GM12892 (cell line): ENCODE measurements at places on chromosomes 12 and 14.

DNA sequence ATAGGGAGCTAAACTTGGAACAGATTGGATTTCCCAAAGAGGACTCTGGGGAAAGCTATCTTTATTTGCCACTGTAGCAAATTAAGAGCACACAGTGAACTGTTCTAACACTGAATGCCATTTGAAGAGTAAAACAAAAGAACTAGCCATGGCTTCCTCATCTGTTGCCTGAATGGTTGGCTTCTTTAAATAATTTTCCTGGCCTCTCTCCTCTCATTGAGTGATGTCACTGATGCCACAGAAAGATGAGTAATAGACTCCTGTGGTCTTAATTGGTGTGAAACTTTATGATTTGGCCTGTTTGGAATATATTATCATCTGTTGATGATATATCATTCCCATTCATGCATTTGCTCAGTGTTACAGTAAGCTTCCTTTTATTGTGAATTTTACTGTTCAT lies 42.5 kb downstream of the WDR20 start:
- DNase-seq, result no peak

GRCh38 chr12:17139931-17140330 lies 534.0 kb upstream of the LMO3 start:
- DNase-seq, result no peak

GRCh38 chr14:69269381-69269780 lies 9.4 kb downstream of the GALNT16 start:
- DNase-seq, result no peak

GRCh38 chr12:100518376-100518775 lies 44.7 kb downstream of the NR1H4 start:
- DNase-seq, result no peak

GRCh38 chr14:101444116-101444515 lies 117.2 kb upstream of the DIO3 start:
- DNase-seq, result no peak

DNA sequence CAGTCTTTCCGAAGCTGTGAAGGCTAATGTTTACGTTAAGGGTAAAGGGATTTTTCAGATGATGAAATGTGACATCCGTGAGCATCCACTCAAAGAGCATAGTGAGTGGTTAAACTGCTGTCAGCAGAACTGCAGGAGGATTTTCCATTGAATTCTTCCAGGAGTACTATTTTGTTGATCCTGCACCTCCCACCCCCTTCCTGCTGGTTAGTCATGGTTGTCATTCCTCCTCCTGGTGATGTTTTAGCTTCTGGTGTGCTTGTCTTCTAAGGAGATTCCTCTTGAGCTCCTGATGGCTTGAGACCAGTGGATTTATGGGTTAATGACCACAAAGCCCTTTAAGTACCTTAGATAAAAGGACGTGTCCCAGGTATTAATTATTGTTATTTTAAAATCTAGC lies 2.4 kb upstream of the GPRC5D start:
- no peak for DNase-seq

GRCh38 chr14:93268406-93268805 lies 61.4 kb downstream of the UBR7 start:
- no peak for DNase-seq

DNA sequence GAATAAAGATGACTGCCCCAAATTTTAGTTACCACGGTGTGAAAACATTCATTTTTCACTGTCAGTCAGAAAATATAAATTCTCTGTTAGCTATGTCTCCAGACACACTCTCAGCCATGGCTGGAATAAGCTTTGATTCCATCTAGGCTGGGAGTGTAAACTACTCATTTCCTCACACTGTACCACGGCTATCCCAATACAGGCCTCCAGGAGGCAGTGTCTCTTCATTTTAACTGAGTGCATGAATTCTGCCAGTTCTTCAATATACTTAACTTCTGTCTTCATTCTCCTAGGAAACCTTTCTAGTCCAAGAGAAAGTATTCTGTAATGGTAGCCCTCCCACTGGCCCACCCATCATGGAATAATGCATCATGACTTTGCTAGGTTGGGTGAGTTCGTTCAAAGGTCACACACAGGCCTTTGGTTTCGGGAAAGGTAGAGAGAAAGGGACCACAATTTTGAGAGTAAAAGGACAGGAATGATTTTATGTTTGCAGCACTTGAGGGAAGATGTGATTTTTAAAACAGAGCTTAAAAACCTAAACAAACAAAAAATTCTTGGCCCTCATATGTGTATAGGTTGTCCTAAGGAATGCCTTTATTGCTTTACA lies 381.1 kb downstream of the SEC23A start:
- DNase-seq, result no peak

DNA sequence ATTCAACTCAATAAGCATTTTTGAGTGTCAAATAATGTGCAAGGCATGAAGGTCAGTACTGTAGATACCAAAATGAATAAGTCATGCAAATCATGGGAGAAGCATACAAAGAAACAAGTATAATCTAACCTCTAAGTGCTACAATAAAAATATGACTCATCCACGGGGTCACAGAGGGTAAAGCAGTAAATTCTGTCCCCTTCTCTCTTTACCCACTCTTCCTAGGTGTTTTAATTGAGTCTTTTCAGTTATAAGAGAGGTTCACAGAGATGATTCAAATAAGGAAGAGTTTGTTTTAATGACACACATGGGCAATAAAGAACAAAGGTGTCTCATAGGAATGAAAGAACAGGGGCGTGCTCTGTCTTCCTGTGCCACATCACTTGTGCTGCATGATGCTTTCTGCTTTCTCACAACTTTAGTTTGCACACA lies 71.5 kb upstream of the DAAM1 start:
- no peak for DNase-seq

- DNase-seq, result no peak
These were observed 67.6 kb downstream of the PTPN11 start for GRCh38 chr12:112486361-112486760.

GRCh38 chr12:128445415-128446127 lies 178.6 kb downstream of the TMEM132C start:
- no peak for DNase-seq

DNA sequence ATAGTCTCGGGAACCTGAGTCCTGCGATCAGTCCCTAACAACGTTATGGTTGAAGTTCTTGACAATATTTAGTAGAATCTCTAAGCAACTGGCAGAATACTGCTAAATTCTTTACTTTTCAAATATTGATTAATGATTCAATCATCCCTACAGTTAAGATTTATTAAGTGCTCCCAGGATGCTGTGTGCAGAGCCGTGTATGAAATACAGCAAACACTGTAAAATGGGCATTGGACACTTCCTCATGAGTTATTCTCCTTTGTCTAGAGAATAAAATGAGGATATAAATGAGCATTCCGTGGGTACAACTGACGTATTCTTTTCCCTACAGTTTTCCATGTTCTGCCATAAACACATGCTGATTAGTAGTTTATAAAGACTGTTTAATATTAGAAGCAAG lies 372.4 kb downstream of the TMTC2 start:
- no peak for DNase-seq

GRCh38 chr14:51520087-51520486 lies 131.6 kb upstream of the FRMD6 start:
- DNase-seq, result no peak

DNA sequence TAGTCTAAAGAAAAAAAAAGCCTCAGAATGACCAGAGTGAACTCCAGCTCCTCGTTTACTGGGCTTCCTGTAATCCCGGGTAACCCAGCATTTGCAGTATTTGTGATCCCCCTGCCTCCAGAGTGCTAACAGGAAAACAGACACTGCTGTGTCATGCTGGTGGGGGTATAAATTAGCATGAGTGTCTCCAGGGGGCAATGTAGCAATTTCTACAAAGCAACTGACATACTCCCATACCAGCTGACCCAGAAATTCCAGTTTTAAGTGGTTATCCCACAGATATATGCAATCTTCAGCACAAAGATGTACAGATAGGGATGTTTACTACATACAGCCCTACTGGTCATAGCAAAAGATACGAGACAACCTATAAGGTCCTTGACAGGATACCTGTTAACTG lies 18.8 kb downstream of the TTC7B start:
- no peak for DNase-seq

- DNase-seq, result no peak
These were observed 270.0 kb upstream of the CAND1 start for GRCh38 chr12:66999141-66999540.

GRCh38 chr14:71890541-71890940 lies 41.7 kb upstream of the RGS6 start:
- no peak for DNase-seq

DNA sequence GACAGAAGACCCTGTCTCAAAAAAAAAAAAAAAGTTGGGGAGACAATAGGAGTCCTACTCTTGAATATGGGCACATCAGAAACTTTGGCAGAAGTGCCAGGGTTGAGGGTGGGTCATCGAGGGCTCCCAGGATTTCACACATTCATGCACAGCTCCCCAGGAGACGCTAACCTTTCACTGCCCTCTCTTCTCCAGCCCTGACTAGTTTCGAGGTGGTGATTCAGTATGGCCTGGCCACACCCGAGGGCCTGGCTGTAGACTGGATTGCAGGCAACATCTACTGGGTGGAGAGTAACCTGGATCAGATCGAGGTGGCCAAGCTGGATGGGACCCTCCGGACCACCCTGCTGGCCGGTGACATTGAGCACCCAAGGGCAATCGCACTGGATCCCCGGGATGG lies 29.4 kb upstream of the LRP1-AS start:
- DNase-seq, result no peak

- no peak for DNase-seq
These were observed 72.0 kb upstream of the RESF1 start for GRCh38 chr12:31887109-31887811.

DNA sequence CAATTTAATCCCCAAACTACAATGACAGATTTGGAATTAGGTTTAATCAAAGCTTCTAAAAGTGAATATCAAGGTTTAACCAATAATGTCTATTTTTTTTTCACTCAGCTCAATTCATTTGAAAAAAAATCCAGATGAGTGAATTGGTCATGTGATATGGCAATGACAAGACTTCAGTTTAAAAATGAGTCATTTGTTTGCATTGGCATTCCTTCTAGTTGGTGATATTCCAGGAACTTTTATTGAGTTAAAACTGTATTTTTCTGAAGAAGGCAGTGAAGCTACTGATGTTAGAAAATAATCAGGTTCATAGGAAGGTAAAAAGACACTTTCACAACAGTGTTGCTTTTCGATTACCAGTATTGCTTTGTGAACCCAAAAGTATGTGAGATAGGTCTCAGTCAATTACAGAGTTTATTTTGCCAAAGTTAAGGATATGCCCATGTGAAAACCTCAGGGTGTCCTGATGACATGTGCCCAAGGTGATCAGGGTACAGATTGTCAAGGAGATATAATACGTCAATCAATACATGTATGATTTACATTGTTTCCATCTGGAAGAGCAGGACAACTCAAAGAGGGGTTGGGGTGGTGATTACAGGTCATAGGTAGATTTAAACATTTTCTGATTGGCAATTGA lies 1214.9 kb downstream of the GALC start:
- DNase-seq, result no peak

DNA sequence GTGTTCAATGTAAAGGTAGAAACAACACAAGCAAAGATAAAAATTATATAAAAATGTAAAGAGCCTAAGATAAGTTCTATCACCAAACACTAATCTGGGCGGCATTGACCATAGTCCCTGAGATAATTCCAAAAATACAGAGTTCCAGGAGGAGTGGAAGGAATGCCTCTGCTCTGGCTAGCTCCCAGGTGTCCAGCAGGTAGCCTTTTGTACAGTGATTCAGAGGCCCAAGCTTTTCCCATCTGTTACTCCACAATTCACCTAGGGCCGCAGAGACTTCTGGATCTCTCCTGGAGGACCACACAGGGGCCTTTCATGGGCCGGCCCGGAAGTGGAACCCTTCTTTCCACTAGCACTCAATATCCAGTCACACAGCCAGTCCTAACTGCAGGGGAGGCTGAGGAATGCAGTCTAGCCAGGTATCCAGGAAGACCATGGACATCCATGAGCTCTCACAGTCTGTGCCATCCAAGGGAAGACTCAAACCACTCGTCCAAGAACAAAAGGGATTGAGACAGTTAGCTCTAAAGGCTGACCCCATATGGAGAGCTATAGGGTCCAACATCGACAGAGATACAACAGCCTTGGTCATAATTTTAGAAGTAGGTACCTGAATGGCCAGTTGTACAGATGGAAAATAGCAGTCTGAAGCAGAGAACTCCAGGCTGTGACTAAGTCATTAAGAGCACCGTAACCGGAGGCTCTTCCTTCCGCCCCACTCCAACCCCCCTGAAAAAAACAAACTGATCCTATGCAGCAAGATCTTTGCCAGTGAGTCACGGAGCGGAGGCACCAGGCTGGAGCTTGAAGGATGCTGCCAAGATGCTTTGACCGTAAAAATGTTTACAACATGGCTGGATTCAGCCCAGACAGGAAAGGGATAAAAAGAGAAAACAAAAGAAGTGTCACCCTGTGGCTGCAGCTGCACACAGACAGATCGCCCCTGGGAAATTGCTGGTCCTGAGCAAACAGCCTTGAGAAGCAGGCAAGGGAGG lies 204.8 kb downstream of the NUAK1 start:
- DNase-seq, result no peak

DNA sequence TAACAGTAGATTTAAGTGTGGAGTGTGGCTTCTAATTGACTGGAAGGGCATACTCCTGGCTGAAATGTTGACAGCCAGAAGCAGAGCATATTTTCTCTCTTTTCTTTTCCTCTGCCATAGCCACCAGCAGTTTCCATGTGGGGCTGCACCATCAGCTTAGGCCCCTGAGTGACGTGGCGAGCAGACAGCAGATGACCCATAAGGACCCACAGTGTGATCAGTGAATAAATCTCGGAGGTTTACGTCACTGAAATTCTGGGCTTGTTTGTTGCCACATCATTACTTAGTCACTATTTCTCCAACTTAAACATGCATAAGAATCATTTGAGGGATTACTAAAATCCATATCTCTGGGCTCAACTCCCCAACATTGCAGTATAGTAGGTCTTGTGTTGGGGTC lies 549.7 kb upstream of the TMEM132C start:
- DNase-seq, result no peak

DNA sequence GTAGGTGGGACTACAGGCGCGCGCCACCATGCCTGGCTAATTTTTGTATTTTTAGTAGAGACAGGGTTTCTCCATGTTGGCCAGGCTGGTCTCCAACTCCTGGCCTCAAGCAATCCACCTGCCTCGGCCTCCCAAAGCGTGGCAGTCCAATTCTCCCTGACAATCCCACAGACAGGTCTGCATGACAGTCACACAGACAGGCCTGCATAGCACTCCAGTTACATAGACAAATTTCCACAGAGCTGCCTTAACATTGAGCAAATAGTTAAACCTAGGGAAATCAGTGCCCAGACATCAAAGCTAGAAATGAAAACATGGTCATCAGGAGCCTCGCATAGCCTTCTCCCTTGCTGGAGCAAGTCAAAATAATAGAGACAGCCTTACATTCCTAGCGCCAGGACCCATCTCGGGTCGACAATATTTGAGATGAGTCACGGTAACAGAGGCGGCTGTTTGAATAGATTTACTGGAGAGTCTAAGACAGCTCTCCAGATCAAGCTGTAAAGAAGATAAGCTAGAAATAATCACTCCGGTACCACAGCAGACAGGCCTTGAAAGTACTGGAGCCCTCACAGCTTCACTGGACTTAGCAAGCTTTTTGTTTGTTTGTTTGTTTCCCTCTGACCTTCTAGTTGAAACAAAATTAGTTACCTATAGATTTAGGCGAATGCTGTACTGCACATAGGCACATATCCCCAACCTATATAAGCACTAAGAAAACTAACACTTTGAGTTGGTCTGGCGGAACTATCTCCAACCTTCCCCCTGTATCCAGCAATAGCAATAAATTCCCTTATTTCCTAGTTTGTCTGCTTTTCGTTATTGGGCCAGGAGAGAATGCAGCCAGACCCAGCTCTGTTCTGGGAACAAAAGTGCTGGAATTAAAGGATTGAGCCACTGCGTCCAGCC lies 23.8 kb upstream of the PYROXD1 start:
- DNase-seq, result no peak
